ENCODE measurements at places on chromosomes 13 and 19. TPM values are rescaled to one million over a fixed set of nuclear protein-coding genes. Genes with fewer than 3 reads are reported as not detected.

The GIPR gene
- 22.6 TPM for total RNA-seq

The ZNF837 gene
- 2.4 TPM for total RNA-seq

The OR10H1 gene
- total RNA-seq, result not detected

The ANGPTL8 gene
- not detected for total RNA-seq

The DENND1C gene
- 2.8 TPM for total RNA-seq

The KLK8 gene
- total RNA-seq, result not detected

The KLK5 gene
- total RNA-seq, result not detected

The IL4I1 gene
- total RNA-seq, result 0.67 TPM

The GGN gene
- not detected for total RNA-seq

The ZNF155 gene
- total RNA-seq, result 6.9 TPM

The FARP1 gene
- 50.3 TPM for total RNA-seq

The ATF5 gene
- 16.7 TPM for total RNA-seq

The MYO16 gene
- not detected for total RNA-seq

The ADAT3 gene
- total RNA-seq, result 19.1 TPM

The OR10H4 gene
- total RNA-seq, result not detected

The OR7C1 gene
- total RNA-seq, result not detected

The CFAP97D2 gene
- total RNA-seq, result not detected

The IGFLR1 gene
- 7.7 TPM for total RNA-seq

The GZMM gene
- total RNA-seq, result 0.67 TPM

The ZNF506 gene
- total RNA-seq, result 18.9 TPM

The OLFM2 gene
- total RNA-seq, result 1.9 TPM

The ZNF441 gene
- 4.8 TPM for total RNA-seq

The HSPB6 gene
- total RNA-seq, result 16.4 TPM

The PRODH2 gene
- not detected for total RNA-seq

The CGB3 gene
- total RNA-seq, result not detected

The USHBP1 gene
- 0.67 TPM for total RNA-seq

The TEX101 gene
- total RNA-seq, result 0.34 TPM

The SYNGR4 gene
- not detected for total RNA-seq

The ZNF880 gene
- total RNA-seq, result 5.6 TPM

The UBE2L5 gene
- not detected for total RNA-seq

The ADGRE3 gene
- total RNA-seq, result not detected

The TSC22D1 gene
- total RNA-seq, result 268 TPM

The CDC42EP5 gene
- total RNA-seq, result 501 TPM

The KLK6 gene
- not detected for total RNA-seq

The RXFP2 gene
- total RNA-seq, result not detected

The PLK5 gene
- total RNA-seq, result not detected

The CALM3 gene
- 250 TPM for total RNA-seq

The HIPK4 gene
- total RNA-seq, result not detected

The FREM2 gene
- total RNA-seq, result 0.27 TPM

The PSG5 gene
- total RNA-seq, result not detected

The ZNF541 gene
- total RNA-seq, result 0.11 TPM

The XAB2 gene
- total RNA-seq, result 29.4 TPM

The ZNF813 gene
- total RNA-seq, result 3.4 TPM

The PSPC1 gene
- 43.0 TPM for total RNA-seq

The F2RL3 gene
- total RNA-seq, result 1.1 TPM

The LILRB5 gene
- 4.8 TPM for total RNA-seq

The SCN1B gene
- total RNA-seq, result 4.1 TPM

The SGCG gene
- not detected for total RNA-seq

The LPAR6 gene
- 16.4 TPM for total RNA-seq

The ZNF345 gene
- total RNA-seq, result 3.6 TPM

The NOTCH3 gene
- 6.1 TPM for total RNA-seq

The RDH8 gene
- not detected for total RNA-seq

The HS6ST3 gene
- 0.08 TPM for total RNA-seq

The NDUFS7 gene
- total RNA-seq, result 141 TPM

The CGB2 gene
- not detected for total RNA-seq

The CYP4F3 gene
- total RNA-seq, result 7.1 TPM

The GRIN3B gene
- not detected for total RNA-seq
